ENCODE measurements at places on chromosomes 3 and 15.

GRCh38 chr15:41886741-41887140 is 7.1 kb downstream of the SPTBN5 start:
- H3K4me1 ChIP-seq, result peaks cover 9% of the 10 kb centered on the region
- no peaks in the 10 kb centered on the region for H3K27me3 ChIP-seq
- no peak overlapping the region for H3K27ac ChIP-seq
- H3K4me3 ChIP-seq, result no peak overlapping the region
- ATAC-seq, result no peak
- H3K36me3 ChIP-seq, result no peaks in the 10 kb centered on the region

DNA sequence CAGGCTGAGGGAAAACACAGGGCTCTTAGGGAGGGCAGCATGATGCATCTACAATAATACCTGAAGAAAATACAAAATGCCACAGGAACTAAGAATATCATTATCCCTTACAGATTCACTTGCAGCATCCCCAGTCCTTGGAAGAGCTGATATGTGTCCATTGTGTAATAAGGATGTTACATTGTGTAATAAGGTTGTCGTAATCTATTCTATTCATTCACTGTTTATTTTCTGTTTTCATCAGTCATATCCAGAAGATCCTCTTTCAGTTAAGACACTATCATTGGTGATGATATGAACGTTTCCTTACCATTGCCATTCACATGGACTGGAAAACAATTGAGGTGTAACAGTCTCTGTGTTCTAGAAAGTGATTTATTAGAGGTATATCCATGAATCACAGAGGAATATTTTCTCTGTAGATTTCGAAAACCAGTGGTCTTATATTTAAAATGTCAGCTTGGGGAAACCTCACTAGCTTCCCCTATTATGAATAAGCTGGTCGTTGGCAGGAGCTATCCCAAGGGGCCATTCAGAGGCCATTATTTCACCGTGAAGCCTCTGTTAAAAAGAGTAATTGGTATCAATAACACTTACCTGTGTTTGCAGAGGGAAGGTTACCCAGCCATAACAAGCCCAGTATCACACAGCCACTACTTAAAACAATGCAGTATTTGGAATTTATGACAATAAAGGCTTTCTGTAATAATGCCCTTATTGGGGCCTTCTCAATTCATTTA is 241.1 kb downstream of the ZNF385D start:
- no peak overlapping the region for H3K27ac ChIP-seq
- no peak for ATAC-seq
- no peaks in the 10 kb centered on the region for H3K36me3 ChIP-seq
- H3K4me3 ChIP-seq, result no peak overlapping the region

DNA sequence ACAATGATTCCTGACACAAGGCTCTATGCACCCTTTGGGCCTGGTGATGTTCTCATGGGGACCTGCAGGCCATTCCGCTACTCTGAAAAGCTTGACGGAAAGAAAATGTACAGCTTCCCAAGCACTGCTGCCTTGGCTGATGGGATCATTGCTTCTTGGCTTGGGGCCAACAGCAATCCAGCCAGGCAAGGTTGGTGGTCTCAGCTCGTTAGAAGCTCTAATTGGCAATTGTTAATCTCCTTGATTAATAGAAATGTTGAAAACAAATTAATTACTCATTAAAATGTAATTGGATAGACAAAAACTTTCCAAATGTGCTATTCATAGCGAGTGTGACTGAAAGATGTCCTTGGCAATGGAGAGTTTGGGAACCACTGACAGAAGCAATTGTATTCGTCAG is 16.3 kb upstream of the MYZAP start:
- no peak overlapping the region for H3K27ac ChIP-seq
- no peak overlapping the region for H3K4me3 ChIP-seq
- peaks cover 26% of the 10 kb centered on the region for H3K27me3 ChIP-seq
- ATAC-seq, result no peak

DNA sequence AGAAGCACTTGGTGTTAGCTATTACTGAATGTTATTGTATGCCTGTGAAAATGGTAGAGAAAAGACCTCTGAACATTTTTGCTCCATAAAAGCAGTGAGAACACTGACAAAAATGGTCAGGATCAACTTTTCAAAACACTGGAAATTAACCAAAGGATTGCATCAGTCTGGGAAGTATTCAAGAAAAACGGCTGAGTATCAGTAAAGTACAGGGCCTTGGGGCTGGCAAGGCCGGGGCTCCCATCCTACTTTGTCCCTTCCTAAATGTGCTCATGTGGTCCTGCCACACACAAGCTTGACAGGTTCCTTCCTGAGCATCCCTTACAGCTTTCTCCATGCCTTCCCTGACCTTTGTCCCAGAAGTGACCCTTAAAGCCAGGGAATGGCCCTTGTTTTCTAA is 84.0 kb downstream of the CFAP20DC start:
- no peaks in the 10 kb centered on the region for H3K36me3 ChIP-seq
- no peaks in the 10 kb centered on the region for H3K4me1 ChIP-seq
- no peak for ATAC-seq
- H3K4me3 ChIP-seq, result no peak overlapping the region

DNA sequence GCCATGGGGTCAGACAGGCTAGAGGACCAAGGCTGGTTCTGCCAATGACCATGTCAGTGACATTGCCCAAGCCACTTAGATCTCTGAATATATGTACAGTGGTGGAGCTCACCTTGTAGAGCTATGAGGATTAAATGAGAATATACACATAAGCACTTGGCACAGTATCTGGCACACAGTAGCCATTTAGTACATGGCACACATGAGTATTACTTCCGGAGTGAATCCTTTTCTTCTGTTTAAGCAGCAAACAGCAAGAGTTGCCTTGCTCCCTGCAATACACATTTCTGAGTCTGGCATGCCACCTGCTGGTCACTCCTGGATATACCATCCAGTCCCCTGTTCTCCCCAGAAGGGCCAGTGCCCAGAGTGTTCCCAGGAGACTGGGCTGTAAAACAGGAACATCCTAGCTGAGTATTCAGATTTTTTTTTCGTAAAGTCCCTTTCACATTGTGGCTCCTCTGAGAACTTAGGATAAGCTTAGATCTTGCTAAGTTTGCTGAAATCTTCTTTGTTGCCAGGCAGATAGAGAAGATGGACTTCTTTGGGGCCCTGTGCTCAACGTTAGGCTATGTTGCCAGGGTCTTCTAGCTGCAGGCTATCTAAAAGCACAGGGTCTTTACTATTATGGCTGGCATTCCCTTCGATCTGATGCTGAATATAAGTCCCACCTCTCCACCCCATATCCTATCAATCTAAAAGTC is 203.4 kb downstream of the ADAMTS9 start:
- H3K4me3 ChIP-seq, result no peak overlapping the region
- H3K4me1 ChIP-seq, result no peaks in the 10 kb centered on the region
- H3K36me3 ChIP-seq, result no peaks in the 10 kb centered on the region

GRCh38 chr3:131174752-131175151 is 148.1 kb downstream of the NEK11 start:
- H3K4me1 ChIP-seq, result no peaks in the 10 kb centered on the region
- H3K4me3 ChIP-seq, result no peak overlapping the region
- no peaks in the 10 kb centered on the region for H3K27me3 ChIP-seq
- ATAC-seq, result peak; percentile 93
- H3K36me3 ChIP-seq, result no peaks in the 10 kb centered on the region

GRCh38 chr3:149383703-149384102 is 6.3 kb upstream of the TM4SF1 start:
- H3K4me3 ChIP-seq, result no peak overlapping the region
- no peaks in the 10 kb centered on the region for H3K27me3 ChIP-seq
- no peaks in the 10 kb centered on the region for H3K4me1 ChIP-seq
- no peaks in the 10 kb centered on the region for H3K36me3 ChIP-seq
- no peak for ATAC-seq
- no peak overlapping the region for H3K27ac ChIP-seq

GRCh38 chr3:115804713-115805119 is 181.4 kb downstream of the GAP43 start:
- H3K27ac ChIP-seq, result no peak overlapping the region
- H3K4me1 ChIP-seq, result peaks cover 4% of the 10 kb centered on the region
- no peak overlapping the region for H3K4me3 ChIP-seq
- H3K36me3 ChIP-seq, result no peaks in the 10 kb centered on the region
- no peak for ATAC-seq

DNA sequence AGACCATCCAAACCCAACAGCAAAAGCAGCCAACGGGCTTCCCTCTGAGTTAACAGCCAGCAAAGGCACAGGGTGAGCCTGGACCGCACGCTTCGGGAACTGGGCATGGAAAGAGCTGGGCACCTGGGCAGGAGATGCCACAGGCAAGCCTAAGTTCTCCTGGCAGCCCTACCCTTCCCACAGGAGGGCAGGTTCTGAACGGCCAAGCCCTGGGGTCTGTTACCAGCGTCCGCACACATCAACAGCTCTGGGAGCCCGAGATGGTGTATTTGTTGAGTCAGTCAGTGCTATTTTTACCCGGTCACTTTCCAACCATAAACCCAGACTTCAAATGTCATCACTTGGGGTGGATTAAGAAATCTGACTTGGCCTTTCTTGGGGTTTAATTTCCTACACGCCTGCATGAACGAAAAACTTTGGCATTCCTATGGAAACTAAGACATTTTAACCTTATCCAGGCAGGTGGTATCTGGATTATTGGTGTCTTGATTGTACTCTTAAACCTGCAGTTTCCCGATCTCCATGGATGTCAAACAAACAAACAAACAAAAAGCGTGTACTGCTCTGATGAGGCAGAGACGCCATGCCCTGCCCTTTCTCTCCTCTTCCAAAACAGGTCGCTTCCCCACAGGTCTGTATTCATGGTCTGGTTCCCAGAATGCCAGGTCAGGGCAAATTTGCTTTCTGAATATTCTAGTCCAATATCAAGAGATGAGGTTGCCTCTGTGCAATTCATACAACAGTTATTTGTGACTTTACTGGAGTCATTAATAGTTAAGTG is 99.7 kb downstream of the XXYLT1 start:
- H3K4me1 ChIP-seq, result no peaks in the 10 kb centered on the region
- H3K36me3 ChIP-seq, result peaks cover 5% of the 10 kb centered on the region
- H3K4me3 ChIP-seq, result no peak overlapping the region
- no peak overlapping the region for H3K27ac ChIP-seq
- no peak for ATAC-seq
- H3K27me3 ChIP-seq, result no peaks in the 10 kb centered on the region

DNA sequence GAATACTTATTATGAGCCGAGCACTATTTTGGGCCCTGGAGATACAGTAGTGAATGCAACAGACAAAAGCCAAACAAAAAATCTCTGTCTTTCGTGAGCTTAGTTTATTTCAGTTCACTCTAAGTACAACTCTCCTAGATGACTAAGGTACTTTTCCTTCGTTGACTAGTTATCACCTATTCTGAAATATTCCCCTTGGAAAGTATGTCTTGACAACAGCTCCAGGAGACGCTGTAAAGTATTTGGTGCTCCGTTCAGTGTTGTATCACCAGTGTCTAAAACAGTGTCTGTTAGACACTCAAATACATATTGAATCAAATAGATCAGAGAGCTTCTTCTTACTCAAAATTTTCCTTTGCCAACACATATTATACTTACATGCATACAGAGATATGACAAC is 119.6 kb downstream of the TFDP2 start:
- ATAC-seq, result no peak
- H3K27me3 ChIP-seq, result no peaks in the 10 kb centered on the region

DNA sequence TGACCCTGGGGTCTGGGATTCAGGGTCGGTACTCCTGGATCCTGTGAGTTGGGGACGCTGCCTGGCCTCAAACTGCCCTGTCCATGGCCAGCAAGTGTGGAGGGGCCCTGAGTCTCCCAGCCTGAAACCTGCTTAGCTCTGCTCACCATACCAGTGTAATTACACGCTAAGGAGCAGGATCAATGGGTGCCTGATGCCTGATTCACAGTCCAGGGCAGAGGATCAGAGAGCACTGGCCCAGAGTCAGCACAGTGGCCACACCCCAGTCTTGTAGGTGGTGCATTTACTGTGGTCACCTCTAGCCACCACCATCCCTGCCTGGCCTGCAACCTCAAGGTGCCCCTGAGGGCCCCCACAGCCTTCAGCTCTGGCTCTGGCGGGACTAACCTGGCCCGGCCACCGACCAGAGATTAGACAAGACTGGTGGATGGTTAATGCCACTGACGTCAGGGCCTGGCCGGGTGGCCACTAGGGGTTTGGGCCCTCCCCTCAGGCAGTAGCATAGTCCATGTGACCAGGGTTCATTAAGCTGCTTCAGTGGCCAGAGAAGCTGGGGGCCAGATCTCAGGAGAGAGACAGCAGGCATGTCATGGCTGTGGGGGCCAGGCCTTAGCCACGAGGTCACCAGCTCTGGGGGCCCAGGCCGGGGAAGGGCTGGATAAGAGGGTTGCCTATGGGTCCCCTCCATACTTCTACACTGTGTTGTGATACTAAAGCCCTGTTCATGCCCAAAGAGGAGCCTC is 3.3 kb upstream of the SLC38A3 start:
- peaks cover 25% of the 10 kb centered on the region for H3K27me3 ChIP-seq
- no peaks in the 10 kb centered on the region for H3K36me3 ChIP-seq
- no peak overlapping the region for H3K27ac ChIP-seq
- ATAC-seq, result no peak

DNA sequence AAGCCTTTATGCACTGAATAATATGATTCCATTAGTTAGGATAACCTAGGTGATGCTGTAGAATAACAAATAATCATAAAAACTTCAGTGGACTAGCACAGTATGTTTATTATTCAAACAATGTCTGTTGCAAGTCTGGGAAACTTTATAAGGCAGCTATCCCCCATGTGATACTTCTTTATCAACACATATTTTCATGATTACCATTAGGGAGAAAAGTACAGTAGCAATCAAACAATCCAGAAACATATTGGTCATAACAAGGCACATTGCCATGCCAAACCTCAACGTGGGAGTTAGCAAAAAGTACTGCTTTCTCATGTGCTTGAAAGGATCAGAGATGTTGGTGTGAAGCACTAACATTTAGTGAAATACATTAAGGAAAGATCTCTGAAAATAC is 35.5 kb downstream of the EOMES start:
- no peak for ATAC-seq
- H3K4me3 ChIP-seq, result no peak overlapping the region
- no peaks in the 10 kb centered on the region for H3K27me3 ChIP-seq
- H3K36me3 ChIP-seq, result no peaks in the 10 kb centered on the region

DNA sequence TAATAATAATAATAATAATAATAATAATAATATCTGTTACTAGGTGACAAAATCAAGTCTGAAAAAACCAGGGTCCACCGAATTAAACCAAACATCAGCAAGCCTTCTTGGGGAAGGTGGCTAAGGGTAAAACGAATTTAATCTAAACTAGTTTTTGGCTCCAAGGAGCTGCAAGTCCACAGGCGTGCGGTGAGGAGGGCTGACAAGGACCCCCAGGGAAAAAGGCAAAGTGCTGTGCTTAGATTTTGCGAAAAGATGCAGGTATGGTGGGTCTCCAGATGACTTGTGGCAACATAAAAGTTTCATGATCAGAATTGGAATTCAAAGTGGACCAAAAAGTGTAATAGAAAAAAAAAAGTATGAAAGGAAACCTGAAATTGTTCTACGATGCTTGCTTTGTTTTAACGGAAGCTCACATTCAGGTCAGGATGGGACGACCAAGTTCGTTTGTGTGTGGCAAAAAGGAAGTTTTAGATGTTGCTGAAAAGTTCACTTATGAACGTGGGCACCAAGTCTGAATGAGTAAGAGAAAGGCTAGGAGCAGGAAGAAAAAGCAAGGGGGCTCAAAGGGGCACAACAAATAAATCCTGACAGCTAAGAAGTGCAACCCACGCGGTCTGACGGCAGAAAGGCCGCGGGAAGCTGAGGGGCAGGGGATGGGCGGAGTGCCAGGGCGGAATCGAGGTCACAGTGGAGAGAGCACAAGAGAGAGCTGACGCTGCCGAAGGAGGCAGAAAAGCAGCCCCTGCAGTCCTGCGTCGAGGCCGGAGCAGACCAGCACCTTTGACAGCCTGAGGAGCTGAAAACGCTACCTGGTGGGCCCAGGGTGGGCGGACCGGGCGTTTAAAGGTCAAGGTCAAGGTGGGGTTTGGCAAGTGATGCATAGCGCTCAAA is 1.1 kb downstream of the WDR82 start:
- H3K4me1 ChIP-seq, result peaks cover 34% of the 10 kb centered on the region
- ATAC-seq, result peak; percentile 51
- peak overlapping the region; percentile 95 for H3K27ac ChIP-seq

Measured in activated T-helper 17 cell treated with anti-CD3 and anti-CD28 coated beads, Interleukin-2, amount 50 U/mL, for 72 hours (primary cell).